Muscle of leg (tissue), 16 donors: ENCODE measurements at places on chromosomes 12 and 14. TPM values are rescaled to one million over a fixed set of nuclear protein-coding genes. Genes with fewer than 3 reads are reported as not detected.

GRCh38 chr12:12518919-12519318 is 43.7 kb downstream of the DUSP16 start:
- DNase-seq, result no peak

GRCh38 chr14:64069634-64070359 is 217.0 kb downstream of the SYNE2 start:
- no peak for DNase-seq

DNA sequence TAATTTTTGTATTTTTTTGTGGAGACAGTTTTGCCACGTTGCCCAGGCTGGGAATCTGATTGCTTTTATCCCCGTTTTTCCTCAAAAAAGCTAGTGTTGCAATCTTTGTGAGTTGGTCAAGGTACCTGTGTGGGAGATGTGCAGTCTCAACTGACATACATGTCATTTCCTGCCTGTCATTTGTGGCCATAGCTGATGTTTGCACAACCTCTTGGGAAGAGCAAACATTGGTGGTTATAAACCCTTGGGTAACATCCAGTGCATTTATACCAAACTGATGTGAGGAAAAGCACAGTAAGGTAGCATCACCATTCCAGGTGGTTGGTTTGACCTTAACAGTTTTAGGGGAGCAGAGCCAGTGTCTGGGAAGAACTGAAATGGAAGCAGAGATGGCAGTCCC is 54.7 kb downstream of the ATG14 start:
- DNase-seq, result no peak

GRCh38 chr12:52247622-52248540 is 14.8 kb downstream of the KRT7 start:
- no peak for DNase-seq

- DNase-seq, result no peak
Measured at GRCh38 chr14:100333827-100334226, 10.7 kb downstream of the SLC25A47 start.

- DNase-seq, result peak; percentile 99
Measured at GRCh38 chr12:3315201-3315661, 175.8 kb upstream of the PRMT8 start.

DNA sequence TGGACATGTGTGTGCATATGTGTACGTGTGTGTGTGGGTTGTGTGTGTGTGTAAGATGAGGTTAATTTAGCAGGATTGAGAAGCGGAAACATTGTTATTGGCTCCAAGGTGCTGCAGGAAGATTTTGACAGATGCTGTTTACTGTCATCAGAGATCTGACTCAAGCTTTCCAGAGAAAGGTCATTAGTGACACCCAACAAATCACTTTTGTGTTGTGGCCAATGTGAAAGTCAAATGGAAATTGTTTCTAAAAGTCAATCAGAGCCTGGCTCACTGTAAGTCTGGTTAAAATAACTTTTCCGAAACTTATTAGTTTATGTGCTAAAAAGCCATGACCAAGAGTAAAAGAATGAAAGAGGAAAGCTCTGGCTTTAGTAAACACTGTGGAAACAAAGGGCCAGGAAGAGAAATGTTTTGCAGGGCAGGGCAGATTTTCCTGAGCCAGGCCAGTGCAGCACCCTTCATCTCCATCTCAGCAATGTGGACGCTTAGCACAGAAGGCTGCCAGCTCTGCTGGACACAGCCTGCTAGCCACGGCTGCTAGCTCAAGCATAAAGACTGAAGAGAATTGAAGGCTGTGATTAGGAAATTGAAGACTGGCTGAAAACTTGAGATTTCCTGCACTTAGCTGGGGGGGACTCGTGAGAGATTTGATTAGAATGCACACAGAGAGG is 235.8 kb downstream of the NEDD1 start:
- DNase-seq, result peak; percentile 16

DNA sequence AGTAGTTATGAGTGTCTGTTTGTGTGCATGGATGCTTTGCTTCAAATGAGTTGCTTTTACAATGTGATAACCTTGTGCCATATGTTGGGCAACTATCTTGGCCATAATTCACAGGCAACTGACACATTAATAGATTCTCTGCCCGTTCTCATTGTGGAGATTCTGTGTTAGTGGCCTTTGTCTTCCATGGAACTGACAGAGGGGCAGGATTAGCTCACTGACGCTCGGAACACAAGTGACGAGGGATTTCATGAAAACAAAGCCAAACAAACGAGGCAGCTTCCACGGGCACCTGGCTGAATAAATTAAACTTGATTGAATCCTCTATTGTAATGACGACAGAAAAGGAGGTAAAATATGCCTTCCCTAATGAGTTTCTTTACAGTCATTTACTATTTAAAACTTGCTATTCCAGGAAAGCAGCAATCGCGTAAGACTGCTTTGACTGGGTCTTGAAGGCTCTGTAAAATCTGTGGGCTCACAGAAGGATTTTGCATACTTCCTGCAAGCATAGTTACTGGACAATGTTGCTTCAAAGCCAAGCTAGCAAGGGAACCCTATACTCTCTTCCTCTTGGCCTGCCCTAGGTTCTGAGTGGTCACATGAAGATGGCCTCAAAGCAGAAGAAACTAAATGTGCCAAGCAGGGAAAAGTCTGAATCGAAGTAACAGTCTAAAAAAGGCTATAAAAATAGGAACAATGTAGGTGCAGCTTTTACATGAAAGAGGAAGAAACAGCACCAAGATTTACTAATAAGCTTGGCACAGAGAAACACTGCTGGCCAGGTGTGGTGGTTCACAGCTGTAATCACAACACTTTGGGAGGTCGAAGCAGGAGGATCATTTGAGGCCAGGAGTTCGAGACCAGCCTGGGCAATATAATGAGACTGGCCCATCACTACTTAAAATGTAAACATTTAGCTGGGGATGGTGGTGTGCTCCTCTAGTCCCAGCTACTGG is 28.1 kb upstream of the SINHCAF start:
- DNase-seq, result peak; percentile 79

DNA sequence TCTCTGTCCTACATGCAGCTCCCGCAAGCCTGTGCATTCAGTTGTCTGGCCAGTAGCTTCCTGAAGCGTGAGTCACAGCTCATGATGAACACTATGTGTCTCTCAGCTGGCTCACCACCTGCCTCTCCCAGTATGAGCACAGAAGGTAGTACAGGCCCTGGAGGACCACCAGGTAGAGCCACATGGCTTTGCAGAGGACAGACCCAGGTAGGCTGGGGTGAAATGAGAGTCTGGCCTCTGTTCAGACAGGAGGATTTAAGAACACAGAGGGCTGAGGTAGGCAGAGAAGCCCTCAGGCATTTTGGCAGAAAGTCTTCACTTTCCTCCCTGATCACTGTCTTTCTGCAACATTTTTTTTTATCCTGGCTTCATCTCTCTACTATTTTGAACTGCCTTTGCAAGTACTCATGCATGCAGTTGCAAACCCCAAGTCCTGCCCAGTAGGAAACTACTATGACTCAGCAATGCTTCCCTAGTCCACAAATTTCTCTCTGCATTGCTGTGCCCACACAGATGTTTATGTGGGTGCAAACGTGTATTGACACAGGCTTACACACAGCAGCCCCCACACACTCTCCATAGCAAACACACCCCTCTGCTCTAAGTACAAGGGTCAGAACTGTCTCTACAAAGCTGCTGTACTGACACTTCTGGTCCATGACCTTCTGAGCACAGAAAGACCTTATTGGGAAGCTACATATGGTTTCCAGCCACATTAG is 7.2 kb upstream of the SDR9C7 start:
- DNase-seq, result peak; percentile 22

DNA sequence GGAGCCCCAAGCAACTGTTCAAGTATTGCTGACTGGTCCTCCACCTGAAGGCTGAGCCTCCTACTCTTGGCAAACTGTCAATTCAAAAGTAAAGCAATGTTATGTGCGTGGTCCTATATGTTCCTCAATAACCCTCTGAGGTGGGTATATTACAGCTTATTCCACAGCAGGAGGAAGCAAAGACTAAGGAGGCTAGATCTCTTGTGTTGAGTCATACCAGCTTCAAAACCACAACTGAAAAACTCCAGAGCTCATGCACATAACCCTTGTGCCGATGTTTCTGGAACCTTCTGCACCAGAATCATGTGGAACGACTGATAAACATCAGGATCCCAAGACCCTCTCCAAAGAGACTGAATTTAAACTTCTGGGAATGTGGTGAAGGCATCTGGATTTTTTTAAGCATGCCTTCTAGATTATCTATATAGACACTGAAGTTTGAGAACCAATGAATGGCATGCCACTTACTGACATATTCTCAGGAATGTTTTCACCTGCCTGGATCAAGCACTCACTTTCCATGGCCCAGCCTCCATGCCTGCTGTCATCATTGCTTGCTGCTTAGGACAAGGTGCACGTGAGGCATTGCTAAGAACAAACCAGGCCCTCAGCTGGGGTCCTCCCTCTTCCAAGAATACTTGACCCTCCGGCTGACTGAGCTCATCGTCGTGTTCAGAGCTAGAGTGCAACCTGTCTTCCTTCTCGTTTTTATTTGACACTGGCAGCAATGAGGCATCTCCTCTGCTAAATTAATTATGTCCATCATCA is 194.7 kb downstream of the BCL11B start:
- no peak for DNase-seq

GRCh38 chr14:39243831-39244230 is 10.1 kb downstream of the MIA2 start:
- DNase-seq, result no peak

GRCh38 chr12:102736328-102736727 is 180.7 kb downstream of the PAH start:
- no peak for DNase-seq

GRCh38 chr14:96062506-96062905 is 23.3 kb downstream of the C14orf132 start:
- no peak for DNase-seq

GRCh38 chr12:106285982-106286381 is 16.6 kb upstream of the TCP11L2 start:
- DNase-seq, result no peak

- DNase-seq, result no peak
Measured at GRCh38 chr12:21354641-21355040, 18.1 kb upstream of the IAPP start.

DNA sequence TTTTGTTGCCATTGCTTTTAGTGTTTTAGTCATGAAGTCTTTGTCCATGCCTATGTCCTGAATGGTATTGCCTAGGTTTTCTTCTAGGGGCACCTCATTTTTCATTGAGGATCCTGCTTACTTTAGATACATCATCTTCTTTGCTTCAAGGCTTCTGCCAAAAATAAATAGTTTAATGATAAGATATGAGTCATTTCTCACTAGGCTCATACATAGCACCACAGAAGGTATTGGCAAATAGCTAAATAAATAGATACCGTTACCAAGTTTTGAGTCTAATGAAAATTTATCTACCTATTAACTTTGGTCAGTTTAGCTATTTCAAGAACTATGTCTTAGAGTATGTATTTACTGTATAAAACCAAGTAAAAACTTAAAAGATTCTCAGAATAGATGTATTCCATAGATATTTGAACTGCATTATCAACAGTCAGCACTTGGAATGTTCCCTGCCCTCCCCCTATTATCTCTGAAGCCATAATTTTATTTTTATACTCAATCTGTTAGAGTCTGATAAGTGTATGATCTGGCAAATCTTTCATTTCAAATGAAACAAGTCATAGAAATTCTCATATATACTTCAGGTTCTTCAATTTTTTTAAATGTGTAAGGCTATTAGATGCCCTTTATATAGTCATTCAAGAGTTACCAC is 310.2 kb downstream of the CCDC91 start:
- no peak for DNase-seq

- DNase-seq, result no peak
Measured at GRCh38 chr12:196436-196835, 17.5 kb downstream of the SLC6A12 start.

- DNase-seq, result peak; percentile 10
Measured at GRCh38 chr14:104965561-104966231, 12.5 kb downstream of the AHNAK2 start.

GRCh38 chr14:69259527-69260189 is at the start of gene GALNT16:
Gene GALNT16, plus strand, starts transcription at chr14:69260158. Its CDS starts 133 bp downstream, at chr14:69260291.
- peak; percentile 78 for DNase-seq

DNA sequence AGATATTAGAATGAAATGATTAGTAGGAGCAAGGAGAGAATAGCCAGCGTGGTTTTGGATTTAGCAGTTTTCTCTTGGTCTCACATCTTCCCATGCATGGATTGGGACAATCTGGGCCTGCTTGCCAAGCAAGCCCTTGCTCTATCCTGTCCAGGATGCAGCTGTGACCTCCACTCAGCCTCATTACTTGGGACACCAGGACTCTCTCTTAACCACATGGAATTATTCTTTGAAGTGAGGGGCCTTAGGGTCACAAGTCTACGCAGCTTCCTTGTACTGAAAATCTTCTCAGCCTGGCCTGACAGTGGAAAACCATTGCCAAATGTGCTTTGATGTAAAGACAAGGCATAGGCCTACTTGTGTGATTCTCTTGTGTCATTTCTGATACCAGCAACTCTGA is 28.0 kb upstream of the DCN start:
- DNase-seq, result peak; percentile 79

The CACNB3 gene
- total RNA-seq, result 10.6 TPM

The CACNA2D4 gene
- total RNA-seq, result 1.6 TPM

The TAS2R50 gene
- total RNA-seq, result 1.6 TPM

The PPP1R12A gene
- 91.6 TPM for total RNA-seq

The KRT6C gene
- not detected for total RNA-seq

The HOXC13 gene
- 0.04 TPM for total RNA-seq

The NYNRIN gene
- total RNA-seq, result 16.5 TPM

The BRI3BP gene
- total RNA-seq, result 2.5 TPM

The GAPDH gene
- 4,312 TPM for total RNA-seq

The DEGS2 gene
- 0.35 TPM for total RNA-seq

The HOXC4 gene
- total RNA-seq, result 10.1 TPM

The RHNO1 gene
- total RNA-seq, result 17.8 TPM

The JPH4 gene
- total RNA-seq, result 0.53 TPM

The GDF3 gene
- total RNA-seq, result not detected
